ENCODE measurements at places on chromosomes 1 and 21.

GRCh38 chr1:169475806-169476387, 9.8 kb downstream of the SLC19A2 start:
- DNase-seq, result no peak

GRCh38 chr1:81225789-81226602, 574.7 kb upstream of the ADGRL2 start:
- DNase-seq, result no peak

DNA sequence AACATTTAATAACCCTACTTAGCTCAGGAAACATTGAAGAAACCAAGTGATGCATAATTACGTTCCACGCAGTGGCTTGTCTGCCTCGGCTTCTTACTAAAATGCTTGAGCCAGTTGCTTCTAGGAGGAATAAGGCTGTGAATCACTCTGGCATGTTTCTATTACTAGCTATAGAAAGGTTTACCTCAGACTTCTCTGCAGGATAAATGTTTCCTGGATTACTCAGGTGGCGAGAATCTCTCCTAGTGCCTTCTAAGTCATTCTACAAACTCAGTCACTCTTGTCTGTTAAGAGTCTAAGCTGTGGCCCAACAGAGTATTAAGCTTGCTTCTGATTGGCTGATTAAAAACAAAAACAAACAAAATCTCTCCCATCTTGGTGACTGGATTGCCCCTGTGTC, 92.0 kb upstream of the RALGPS2 start:
- no peak for DNase-seq

DNA sequence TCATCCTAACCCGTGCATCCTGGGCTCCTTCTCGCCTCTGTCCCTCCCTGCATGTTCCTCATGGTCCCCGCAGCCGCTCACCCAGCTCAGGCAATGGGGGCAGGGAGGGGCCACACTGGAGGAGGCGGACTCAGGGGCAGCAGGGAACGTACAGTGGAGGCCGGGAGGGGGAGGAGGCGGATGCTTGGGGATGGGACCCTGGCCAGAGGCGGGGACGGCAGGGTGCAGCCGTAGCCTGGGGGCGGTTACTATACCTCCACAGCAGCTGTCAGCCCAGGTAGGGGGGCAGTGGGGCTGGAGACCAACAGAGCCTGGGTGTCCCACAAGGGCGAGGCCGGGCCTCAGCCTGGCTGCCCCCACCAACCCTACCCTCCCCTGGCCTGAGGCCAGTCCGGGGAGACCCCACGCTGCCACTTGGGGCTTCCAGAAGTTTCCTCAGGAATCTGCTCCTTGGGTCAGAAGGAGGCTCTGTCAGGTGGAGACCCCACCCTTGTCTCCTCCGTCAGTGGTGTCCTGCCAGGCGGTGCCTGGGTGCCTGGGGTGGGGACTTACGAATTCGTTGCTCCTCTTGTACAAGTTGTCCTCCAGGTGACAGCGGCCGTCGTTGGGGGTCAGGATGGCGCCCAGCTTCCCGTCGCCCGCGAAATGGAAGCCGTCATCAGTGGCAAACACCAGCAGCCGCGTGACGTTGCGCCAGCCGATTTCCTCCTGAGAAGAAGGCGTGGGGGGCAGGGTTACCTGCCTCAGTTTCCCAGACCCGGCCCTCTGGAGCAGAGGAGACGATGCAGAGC, 20.7 kb downstream of the ITGB2 start:
- DNase-seq, result no peak

GRCh38 chr21:14120091-14120734, 90.5 kb downstream of the LIPI start:
- DNase-seq, result no peak

DNA sequence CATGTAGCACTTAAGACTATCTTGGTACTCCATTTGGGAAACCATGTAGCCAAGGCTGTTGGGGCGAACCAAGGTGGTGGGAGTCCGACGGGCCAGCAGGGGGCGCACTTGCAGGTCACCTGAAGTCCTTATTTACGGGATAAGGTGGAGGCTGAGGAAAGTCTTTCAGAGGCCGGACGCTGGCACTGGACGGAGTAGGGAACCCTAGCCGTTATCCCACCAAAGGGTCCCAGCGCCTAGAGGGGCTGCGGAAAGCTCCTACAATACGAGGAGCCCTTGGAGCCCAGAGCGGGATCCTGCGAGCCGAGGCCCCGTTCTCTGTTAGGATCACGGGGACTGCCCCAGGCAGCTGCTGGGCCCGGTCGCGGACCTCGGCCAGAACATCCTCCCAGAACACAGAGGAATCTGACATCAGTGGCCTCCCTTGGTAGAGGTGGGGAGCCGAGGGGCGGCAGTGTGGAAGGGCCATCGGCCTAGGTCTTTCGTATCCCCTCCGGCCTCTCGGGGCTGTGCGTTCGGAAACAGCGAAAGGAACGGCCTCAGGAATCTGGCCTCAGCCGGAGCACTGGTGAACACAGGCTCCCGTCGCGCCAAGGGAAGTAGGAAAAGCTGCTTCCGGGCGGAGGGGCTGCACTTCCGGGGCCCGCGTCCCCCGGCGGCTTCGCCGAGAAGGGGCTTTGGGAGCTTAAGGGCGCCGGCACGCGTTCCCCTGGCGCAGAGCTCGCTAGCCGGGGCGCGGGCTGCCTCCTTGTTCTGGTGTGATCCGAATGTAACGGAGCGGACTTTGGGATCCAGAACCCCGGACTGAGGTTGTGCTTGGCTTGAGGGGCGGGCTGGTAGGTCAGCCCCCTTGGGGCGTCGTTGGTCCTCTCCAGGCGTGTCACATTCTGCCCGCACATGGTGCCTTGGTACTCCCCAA, 29.9 kb upstream of the RPTN start:
- DNase-seq, result peak; percentile 84

DNA sequence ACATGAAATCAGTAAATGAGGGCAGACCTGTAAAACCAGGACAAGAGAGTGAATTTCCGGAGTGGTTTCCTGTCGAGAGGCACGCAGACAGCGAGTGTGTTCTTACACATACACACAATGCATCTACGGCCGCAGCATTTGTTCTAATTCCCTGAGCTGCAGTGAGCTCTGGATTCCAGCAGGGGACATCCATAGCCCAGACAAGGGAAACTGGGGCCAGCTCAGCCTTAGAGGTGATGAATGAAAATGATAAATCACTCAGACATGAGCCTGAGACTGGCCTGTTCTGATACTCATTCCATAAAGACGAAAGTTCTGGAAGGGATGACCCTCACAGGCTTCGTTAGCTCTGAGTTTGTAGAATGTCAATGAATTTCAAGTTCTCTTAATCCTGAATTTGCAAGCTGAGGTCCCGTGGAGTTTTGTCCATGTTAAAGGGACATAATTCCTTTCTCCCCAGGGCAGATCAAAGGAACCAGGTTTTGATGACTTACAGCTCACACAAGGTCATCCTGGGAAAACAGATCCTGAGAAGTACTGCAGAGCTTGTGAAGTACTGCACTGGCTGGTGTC, 207.9 kb upstream of the C1orf87 start:
- DNase-seq, result peak; percentile 75

- DNase-seq, result peak; percentile 84
Measured at GRCh38 chr1:54950369-54951163, 29.9 kb upstream of the TMEM61 start.

DNA sequence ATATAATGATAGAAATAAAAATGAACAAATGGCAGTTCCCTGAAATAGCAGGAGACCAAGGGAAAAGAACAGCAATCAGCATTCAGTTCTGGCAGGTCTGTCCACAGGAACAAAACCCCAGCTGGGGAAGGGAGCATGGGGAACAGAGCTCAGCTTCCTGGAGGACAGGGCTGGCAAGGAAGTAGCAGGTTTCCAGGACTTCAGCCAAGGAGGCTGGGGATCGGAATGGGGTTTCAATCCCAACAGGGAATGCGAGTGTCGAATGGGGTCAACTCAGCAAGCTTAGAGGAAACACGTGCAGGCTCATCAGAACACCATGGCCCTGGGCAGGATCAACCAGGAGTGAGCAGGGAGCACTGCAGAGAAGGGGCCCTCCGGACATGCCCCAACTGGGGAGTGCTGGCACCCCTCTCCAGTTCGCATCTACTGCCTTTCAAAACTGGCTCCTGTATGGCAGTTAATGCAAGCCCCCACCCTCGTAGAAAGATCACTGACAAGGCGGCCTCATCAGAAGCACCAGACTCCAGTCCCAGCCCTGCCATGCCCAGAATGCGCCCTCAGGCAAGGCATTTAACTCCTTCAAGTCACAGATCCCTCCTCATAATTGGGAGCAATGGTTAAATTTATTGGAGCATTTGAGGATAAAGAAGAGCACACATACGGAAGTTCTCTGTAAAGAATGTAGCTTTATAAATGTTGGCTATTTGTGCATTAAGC, 72.4 kb downstream of the SEC16B start:
- DNase-seq, result no peak

GRCh38 chr1:19754482-19754881, 45.2 kb downstream of the TMCO4 start:
- no peak for DNase-seq

- DNase-seq, result no peak
Measured at GRCh38 chr1:164131949-164132348, 427.0 kb upstream of the PBX1 start.

DNA sequence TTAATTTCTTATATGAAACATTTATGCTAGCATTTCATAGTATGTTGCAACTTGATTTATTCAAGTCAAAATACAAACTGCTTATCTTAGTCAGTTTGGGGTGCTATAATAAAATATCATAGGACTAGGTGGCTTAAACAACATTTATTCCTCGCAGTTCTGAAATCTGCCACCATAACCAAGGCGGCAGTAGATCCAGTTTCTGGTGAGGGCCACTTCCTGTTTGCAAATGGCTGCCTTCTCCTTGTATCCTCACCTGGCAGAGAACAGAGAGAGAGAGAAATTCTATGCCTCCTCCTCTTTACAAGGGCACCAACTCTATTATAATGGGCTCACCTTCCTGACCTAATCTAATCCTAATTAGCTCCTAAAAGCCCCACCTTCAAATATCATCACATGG, 76.1 kb upstream of the RGS2 start:
- DNase-seq, result no peak

DNA sequence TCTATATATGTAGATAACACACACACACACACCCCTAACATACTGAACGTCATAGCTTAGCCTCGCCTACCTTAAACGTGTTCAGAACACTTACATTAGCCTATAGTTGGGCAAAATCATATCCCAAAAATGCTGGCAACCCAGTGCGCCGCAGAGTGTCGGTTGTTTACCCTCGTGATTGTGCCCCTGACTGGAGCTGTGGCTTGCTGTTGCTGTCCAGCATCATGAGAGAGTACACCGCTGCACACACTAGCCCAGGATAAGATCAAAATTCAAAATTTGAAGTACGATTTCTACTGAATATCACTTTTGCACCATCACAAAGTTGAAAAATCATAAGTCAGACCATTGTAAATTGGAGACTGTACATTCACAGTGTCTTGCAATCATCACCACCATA, 73.1 kb upstream of the COG2 start:
- no peak for DNase-seq

DNA sequence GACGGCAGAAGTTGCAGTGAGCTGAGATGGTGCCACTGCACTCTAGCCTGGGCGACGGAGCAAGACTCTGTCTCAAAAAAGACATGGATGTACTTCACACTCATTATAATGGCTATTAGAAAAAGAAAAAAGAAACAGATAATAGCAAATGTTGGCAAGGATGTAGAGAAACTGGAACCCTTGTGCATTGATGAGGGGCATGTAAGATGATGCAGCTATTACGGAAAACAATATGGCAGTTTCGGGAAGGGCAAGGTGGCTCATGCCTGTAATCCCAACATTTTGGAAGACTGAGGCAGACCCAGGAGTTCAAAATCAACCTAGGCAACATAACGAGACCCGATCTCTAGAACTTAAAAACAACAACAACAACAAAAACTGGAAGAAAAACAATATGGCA, 22.3 kb downstream of the TRIT1 start:
- DNase-seq, result no peak

- no peak for DNase-seq
Measured at GRCh38 chr1:187226396-187226795, 397.6 kb downstream of the PLA2G4A start.

DNA sequence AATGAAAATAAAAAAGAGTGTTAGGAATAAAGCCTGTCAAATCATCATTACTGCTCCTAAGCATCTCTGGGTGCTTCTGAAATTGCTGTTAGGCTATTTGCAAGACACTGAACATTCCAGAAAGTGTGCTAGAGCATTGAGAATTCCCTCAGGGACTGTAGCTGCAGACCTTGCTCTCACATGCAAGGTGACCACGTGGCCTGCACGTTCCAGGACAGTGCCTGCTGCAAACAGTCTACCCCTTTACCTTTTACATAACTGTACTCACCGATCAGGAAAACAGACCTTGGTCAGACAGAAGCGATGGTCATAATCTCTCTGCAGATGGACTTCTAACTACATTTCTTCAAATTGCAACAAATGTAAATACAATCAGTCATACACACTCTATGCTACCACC, 164.5 kb downstream of the PSMG1 start:
- no peak for DNase-seq

GRCh38 chr21:33196941-33197374, 32.8 kb upstream of the IFNAR2 start:
- DNase-seq, result peak; percentile 74

DNA sequence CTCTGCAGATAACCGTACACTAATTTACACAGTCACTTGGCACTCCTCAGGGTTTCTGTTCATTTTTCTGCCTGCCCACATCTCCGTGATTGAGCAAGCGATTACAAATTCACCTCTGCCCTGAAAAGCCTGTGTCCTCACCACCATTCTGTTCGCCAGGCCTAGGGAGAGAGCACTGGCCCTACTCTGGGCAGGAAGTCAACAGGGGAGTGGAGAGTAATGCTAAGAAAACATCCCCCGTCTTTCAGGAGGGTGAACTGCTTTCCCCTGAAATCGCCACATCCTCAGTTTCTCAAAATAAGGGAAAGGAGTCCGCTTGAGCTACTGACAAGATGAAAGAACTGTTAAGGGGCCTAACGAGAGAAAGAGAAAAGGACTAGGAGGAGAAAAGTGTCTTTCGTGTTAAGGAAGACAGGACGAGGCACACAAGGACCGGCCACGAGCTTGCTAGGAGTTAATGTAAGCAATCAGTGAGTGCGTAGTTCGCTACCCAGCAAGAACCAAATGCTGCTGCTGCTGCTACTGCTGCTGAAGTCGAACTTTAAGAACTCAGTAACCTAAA, 632 bp downstream of the PEX19 start:
- DNase-seq, result no peak

GRCh38 chr1:170676628-170677027, 12.7 kb downstream of the PRRX1 start:
- no peak for DNase-seq

GRCh38 chr1:16181887-16182719, 26.2 kb upstream of the EPHA2 start:
- DNase-seq, result peak; percentile 90

GRCh38 chr1:25245809-25246599, 1.2 kb downstream of the RSRP1 start:
- DNase-seq, result no peak

- DNase-seq, result no peak
Measured at GRCh38 chr21:43802713-43803313, 13.4 kb downstream of the RRP1 start.

DNA sequence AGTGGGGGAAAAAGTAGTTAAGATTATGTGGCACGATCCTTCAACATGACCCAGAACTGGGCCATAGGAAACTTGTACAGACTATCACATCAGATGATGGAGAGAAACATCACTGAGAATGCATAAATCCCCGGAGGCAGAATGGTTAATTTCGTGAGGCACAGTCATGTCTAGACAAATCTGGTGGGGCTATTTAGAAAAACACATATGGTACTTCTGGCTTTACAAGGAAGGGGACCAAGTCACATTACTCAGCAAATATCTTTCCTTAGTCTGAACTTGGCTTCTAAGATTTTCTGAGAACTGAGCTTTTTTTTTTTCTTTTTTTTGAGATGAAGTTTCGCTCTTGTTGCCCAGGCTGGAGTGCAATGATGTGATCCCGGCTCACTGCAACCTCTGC, 9.2 kb upstream of the UQCRHL start:
- no peak for DNase-seq
